Activated T-helper 1 cell treated with Interleukin-2 at 50 U/mL for 16 hours (primary cell): ENCODE measurements at places on chromosomes 7 and 10.

DNA sequence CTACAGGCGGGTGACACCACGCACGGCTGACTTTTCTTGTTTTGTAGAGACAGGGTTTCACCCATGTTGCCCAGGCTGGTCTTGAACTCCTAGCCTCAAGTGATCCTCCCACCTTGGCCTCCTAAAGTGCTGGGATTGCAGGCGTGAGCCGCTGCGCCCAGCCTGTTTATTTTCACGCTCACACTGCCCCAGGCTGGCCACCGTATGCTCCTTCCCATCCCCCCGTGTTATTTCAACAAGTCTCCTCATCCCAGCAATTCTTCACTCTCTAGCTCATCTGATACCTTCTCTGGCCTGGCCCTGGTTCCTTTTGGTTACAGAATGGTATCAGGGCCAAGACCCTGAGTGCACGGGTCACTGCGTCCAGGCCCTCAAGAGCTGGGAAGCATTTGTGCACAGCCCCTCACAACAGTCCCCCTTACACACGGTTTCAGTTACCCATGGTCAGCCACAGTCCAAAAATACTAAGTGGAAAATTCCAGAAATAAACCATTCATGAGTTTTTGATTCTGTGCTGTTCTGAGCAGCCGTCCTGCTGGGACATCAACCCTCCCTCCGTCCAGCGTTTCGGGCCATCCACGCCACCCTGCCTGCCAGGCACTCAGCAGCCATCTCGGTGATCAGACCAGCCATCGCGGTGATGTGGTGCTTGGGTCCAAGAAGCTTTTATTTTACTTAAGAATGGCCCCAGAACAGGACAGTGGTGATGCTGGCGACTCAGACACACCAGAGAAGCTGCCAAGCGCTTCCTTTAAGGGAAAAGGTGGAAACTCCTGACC, 8.9 kb downstream of the COX19 start:
- DNase-seq, result no peak

DNA sequence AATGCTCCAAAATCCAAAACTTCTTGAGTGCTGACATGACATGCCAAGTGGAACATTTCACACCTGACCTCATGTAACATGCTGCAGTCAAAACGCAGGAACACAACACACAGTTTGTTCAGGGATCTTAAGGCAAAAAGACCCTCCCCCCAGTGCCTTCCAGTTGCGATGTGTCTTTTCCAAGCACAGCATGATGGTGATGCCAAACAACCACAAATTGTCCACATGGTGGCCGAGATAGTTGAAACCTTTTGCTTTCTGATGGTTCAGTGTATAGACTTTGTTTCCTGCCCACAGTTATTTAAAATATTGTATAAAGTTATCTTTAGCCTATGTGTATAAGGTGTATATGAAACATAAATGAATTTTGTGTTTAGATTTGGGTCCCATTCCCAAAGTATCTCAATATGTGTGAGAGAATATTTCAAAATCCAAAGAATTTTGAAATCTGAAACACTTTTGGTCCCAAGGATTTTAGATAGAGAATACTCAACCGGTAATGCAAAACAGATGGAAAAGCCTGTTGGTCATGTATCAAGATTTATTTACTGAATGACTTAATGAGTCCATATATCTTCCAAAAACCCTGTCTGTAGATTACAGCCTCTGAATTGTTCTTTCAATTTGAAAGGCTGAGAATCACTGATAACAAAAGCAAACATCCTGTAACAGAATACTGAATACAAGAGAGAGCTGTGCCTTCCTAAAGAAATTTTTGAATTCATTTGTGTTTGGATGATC, 93.4 kb upstream of the OIT3 start:
- DNase-seq, result no peak

DNA sequence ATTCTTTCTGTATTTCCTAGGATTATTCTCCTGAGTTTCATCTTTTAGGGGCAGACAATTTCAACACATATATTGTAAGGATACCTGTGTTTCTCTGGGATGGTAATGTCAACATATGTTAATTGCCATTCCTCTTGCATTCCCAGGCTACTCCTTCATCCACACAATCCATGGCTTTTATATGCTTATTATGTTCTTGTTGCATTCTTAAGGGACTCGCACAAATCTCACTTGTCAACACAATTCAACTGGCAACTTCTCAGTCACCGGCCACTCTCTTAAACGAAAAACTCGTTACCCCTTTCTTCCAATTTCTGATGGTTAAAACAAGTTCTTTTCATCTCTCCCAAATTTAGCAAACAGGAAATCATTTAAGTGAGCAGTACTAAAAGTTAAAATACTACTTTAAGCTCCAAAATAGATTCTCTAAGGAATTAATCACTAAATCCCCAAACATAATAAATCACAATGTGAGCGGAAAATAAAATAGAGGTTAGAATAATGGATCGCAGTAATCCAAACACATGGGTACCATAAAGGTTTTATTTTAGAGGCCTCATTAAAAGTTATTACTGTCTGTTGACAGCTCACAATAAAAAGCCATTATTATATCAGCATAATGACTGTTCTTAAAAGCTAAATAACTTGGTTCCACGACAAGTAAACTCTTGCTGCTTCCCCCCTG, 223.2 kb downstream of the ELMO1 start:
- no peak for DNase-seq

DNA sequence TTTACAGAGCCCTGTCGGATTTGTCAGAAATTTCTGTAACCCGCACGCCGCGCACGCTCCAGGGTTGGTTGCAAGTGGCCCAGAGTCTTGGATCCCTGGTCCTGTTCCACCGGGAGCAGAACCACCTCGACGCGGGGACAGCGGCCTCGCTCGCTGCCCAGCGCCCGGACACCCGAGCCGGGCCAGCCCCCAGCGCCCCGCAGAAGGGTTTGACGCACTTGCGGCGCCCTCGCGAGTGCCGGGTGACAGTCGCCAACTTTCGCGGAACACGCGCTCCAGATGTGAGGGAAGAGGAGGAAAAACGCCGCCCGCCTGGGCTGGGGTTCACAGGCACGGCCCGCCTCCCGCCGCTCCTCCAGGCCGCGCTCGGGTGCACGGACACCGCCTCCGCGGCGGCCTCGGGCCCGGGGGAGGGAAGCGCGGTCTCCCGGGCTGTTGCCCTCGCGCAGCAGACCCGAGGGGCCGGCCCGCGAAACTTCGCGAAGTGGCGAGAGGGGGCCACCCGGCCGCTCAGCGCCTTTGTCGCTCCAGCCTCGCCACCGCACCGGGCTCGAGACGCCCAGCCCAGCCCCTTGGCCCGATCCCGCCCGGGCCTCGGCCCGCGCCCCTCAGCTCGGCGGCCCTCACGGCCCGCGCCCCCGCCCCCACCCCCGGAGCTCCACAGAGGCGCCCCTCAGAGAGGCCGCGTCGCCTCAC, 514 bp downstream of the RNF216 start:
- DNase-seq, result peak; percentile 0

DNA sequence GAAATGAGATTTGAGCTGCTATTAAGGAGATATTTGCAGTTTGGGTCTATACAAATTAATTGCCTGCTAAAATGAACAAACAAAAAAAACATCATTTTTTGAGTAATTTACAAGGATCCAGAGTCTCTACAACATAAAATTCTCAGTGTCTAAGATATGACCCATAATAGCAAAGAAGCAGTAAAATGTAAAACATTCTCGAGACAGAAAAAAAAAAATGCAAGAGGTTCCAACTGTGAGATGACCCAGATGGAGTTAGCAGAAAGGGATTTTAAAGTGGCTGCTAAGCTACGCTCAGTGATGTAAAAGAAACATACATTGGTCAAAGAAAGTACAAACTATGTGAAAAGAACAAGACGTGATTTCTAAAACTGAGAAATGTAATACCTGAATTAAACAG, 471.0 kb downstream of the SH2D4B start:
- DNase-seq, result no peak

- no peak for DNase-seq
Observed at GRCh38 chr7:81399471-81399870, 370.4 kb downstream of the HGF start.

DNA sequence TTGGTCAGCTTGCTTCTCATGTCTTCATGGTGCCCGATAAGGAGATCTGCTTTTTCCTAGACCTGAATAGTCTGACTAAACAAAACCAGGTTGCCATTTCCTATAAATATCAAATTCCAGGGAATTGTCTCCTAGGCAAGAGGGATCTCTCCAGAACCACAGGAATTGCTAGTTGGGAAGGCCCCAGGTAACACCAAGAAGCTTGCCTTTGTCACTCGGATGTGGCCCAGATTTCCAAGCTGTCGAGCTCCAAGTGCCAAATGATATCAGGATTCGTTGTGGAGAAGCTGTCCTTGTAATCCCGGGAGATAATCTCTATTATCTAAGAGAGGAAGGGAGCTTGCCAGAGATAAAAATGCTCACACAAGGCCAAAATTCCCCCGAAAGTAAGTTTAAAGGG, 1288.5 kb upstream of the AUTS2 start:
- no peak for DNase-seq
